NCI-H1092 (cell line): ENCODE measurements at places on chromosomes 3 and 15.

- DNase-seq: no peak
Observed at GRCh38 chr15:69392352-69392751, 21.8 kb upstream of the KIF23 start.

- no peak for DNase-seq
Observed at GRCh38 chr15:36632226-36632625, 52.8 kb downstream of the CDIN1 start.

DNA sequence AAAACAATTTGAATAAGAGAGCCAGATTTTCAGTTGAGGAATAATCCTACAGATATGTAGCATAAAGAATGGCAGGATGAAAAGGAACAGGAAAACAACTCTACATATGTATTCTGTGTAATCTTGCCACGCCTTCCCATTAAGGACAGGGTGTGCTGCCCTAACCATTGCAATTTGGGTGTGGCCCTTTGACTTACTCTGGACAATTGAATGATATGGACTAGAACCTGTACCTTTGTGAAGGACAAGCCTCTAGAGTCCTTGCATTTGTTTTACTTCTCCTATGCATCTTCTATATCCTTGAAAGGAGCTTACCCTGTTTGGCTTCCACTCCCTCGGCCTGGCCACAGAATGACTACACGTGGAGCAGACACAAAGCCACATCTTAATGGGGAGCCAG, 1261.6 kb upstream of the GBE1 start:
- no peak for DNase-seq

DNA sequence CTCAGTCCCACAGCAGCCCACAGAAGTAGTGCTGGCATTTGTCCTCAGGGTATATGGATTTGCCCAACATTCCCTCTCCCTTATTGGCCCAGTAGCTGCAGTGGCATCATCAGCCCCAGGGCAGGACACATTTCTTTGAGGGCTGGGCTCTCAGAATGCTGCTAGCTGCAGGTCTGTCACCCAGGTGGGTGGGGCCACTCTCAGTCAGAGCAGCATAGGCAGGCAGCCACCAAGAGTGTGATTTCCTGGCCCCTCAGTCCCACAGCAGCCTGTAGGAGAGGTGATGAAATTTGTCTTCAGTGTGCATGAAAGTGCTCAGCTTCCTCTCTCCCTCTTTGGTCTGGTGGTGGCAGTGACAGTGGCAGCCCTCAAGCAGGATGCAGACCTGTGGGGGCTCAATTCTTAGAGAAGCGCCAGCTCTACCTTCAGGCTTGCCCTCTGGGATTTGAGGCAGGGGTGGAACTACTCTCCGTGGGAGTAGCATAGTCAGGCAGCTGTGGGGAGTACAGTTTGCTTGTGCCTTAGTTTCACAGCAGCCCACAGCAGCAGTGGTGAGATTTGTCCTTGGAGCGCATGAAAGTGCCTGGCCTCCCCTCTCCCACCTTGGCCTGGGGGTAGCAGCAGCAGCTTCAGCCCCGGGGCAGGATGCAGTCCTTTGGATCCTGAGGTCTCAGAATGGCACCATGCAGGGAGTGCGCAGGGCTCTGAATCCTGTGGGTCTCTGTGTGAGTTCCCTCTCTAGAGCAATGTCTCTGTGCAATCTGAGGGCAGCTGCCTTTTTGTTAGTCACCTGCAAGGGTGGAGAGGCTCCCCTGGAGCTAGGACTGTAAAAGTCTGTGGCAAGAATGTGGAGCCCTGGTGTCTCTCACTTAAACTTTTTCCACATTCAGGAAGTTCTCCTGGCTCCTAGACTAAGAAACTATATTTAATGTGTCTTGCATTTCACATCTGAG, 1229.1 kb downstream of the ROBO2 start:
- DNase-seq: no peak

- DNase-seq: no peak
Observed at GRCh38 chr3:138124706-138125355, 7.4 kb downstream of the A4GNT start.

DNA sequence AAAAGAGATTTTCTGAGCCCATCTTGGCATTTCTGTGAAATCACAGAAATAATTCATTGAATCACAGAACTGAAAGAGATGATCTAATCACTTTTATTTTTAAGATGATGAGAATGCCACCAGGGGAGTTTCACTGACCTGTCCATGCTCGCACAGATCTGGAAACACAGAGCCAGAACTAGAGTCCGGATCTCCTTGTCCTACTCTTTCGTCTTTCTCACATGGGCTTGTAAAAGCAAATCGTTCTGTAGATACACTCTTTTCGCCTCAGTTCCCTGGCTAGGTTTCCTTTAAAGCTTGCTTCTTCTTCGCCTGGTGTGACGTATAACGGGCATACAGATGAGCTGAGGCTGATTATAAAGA, 122.5 kb upstream of the SPRED1 start:
- no peak for DNase-seq

DNA sequence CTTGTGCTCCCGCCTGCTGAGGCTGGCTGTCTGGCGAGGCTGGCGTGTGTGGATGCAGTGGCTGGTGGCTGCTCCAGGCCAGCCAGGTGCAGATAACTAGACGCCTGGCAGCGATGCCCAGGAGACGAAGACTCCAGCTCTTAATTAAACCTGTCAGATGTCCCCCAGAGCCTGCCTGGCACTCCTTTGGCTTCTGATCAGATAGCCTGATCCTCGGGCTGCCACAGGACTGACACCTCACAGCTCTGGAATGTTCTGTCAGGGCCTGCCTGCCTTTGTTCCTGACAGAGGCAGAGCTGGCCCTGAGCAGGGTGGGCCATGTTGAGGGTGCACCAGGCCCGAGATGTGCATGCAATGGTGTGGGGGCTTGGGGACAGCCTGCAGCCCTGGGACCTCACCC, 36.5 kb downstream of the PLXNA1 start:
- DNase-seq: no peak

GRCh38 chr3:83477563-83477962, 1481.2 kb upstream of the CADM2 start:
- no peak for DNase-seq

GRCh38 chr3:131361464-131362421, 19.8 kb upstream of the NUDT16 start:
- DNase-seq: no peak
